Regular cardiac myocyte (primary cell): ENCODE measurements at places on chromosomes 12 and 14. TPM values are rescaled to one million over a fixed set of nuclear protein-coding genes. Genes with fewer than 3 reads are reported as not detected.

BDKRB1 gene
- 0.38 and 2.5 TPM in 2 replicates for total RNA-seq

KLRF1 gene
- not detected in 2 replicates for total RNA-seq

SLCO1A2 gene
- under 0.01 and 0.19 TPM in 2 replicates for total RNA-seq

RHOJ gene
- 2.8 and 13.6 TPM in 2 replicates for total RNA-seq

NRIP2 gene
- total RNA-seq, result under 0.01 and 0.28 TPM in 2 replicates

PTCSC3 gene
- total RNA-seq, result not detected in 2 replicates

DHRS4 gene
- total RNA-seq, result 29.6 and 49.8 TPM in 2 replicates

PGF gene
- 14.0 and 17.8 TPM in 2 replicates for total RNA-seq

COL2A1 gene
- under 0.01 TPM in 2 replicates for total RNA-seq

RAB21 gene
- 14.1 and 45.1 TPM in 2 replicates for total RNA-seq

IL31 gene
- not detected in 2 replicates for total RNA-seq

PLD4 gene
- total RNA-seq, result under 0.01 TPM in 1 of 2 replicates, not detected in the other
